ENCODE measurements at places on chromosomes 2 and 18.

DNA sequence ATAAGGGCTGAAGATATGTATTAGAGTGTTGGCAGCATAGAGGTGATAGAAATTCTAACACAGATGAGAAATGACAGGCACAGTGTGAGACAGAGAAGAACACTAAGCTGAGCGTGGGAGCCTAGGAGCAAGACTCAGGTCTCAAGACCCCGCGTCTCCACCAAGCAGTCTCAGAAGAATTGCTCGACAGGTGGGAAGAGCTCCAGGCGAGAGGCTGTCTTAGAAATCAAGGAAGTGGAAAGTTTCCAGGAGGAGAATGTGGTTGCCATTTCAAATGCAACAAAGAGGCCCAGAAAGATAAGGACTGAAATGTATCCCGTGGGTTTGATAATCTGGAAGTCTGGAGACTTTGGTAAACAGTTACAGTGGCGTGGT lies 31.5 kb upstream of the CAB39 start:
- no peak for DNase-seq

DNA sequence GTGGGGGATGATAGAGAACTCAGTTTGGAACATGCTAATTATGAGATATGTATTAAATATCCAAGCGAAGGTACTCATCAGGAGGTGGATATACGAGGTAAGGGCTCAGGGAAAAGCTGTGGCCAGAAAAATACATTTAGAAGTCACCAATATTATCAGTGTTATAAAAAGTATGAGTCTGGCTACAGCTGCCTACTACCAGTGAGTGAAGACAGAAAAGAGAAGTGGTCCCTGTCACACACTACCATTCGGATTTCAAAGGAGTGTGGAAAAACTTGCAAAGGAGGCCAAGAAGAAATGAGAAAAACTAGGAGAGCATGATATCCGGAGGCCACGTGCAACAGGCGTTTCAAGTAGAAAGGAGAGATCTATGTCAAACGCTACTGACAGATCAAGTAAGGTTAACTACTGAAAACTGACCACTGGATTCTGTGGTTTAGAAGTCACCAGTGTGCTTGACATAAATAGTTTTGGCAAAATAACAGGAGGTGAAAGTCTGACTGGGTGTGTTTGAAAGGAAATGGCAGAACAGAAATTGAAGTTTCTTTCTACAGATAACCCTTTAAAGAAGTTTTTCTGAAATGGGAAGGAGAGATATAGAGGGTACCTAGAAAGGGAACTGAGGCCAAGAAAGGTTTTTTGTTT lies 118.7 kb upstream of the DNMT3A start:
- DNase-seq = no peak

GRCh38 chr2:219291910-219292490 lies 12.8 kb downstream of the DNAJB2 start:
- DNase-seq = no peak

DNA sequence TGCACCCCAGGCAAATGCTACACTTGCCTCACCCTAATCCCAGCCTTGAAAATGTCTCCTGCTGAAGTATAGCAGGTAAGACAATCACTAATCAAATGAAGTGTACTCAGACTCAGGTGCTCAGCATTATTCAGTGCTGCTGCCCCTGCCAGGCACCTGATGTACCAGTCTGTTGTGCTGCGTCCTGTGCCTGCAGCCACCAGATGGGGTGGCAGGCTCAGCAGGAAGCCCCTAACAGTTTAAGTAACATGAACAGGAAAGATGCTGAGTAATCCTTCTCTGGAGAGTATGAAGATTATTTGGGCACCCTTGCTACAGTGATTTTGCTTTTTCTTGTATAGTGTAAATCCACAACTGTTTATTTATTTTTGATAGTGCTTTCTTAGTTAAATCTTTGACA lies 69.1 kb downstream of the TACR1 start:
- DNase-seq = no peak

- DNase-seq = no peak
These were observed 168.8 kb downstream of the SH3RF3 start for GRCh38 chr2:109297566-109298490.

DNA sequence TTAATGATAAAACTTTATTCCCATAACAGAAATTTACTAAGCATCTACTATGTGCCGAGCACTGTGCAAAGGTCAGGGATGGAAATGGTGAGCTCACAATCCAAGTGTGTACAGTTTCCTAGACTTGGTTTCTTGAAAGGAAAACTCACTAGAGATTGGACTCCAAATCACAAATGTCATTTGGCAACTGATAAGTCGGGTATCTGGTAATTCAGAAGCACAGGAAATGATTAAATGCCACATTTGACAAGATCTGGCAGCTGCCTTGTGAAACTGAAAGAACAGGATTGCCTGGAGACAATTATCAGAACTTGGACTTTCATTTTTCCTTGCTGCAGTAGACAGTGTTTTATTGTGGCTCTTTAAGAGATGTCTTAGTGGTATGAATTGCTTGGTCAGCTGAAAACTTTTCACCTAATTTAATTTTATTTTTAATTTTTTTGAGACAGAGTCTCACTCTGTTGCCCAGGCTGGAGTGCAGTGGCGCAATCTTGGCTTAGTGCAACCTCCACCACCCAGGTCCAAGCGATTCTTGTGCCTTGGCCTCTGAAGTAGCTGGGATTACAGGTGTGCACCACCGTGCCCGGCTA lies 19.2 kb downstream of the ITGA6 start:
- no peak for DNase-seq

- DNase-seq = no peak
These were observed 420.0 kb downstream of the ZEB2 start for GRCh38 chr2:144099780-144100377.

DNA sequence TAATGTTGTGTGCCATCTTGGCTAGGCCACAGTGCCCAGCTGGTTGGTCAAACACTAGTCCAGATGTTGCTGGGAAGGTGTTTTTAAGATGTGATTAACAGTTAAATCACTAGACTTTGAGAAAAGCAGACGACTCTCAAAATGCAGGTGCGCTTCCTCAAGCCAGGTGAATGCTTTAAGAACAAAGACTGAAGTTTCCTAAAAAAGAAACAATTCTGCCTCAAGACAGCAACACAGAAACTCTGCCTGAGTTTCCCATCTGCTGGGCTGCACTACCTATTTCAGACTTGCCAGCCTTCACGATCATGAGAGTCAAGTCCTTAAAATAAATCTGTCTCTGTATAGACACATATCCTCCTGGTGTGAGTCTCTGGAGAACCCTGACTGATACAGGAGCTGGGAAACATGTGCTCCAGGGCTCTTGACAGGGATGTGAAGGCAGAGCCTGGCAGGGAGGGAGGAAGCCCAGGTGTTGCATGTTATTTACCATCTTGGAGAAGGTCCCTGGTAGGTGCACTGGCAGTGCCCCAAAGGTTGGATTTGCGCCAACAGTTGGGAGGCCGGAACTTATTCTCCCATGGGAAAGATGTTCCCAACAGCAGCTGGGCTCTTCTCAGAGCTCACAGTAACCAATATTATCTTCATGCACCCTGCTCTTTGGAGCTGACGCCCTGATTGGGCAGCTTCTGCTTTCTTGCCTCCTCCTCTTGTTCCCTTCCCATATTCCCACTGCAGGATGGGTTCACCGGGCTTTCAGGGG lies 43.9 kb downstream of the ST6GAL2 start:
- no peak for DNase-seq
